ENCODE measurements at places on chromosomes 4 and X.

DNA sequence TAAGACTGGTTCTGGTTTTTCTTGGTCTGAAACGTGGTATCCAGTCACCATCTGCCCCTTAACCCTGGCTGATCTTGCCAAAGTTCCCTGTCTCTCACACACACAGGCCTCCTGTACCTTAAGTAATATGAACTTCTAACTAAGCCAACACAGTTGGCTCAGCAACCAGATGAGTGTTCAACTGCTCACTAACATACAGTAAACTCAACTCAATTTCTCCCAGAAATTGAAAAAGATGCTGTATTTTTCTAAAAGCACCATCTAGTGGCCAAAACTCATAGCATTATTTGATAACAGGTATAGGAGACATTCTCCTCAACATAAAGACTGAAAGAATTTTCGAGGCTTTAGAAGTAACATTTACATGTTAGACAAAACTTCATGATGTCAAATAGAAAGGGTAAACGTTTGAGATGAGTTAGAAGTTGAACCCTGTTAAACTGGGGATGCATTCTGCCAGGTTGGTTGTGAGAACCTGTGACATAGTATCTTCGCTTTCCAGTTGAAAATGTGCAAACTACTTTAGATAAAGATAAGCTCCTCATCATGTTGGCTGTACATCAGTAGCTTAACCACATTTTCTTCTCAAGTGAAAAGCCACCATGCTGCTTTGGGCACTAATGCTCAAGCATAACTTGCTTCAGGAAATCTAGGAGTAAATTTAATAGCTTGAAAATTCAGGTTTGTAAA is 31.2 kb downstream of the CCNI start:
- no peak for DNase-seq

DNA sequence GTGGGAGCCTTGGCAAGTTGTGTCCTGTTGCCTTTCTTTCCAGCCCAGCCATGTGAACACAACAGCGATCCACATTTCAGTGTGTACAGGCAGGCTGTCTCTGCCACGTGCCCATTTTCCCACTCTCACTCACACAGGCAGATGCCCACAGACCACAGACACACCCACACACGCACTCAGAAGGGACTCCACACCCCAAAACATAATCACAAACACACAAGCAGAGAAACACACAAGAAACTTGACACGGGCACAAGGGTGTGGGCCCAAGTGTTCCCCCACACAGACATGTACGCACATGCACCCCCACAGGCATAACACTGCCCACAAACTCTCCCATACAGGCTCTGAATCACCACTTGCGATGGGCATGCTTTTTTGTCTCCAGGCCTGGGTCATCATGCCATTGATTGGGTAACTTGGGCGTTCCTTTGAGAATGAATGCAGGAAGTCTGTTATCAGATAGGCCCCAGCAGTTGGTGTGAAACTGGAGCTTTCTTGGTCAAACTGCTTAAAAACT is 84.3 kb downstream of the NBDY start:
- DNase-seq = no peak

DNA sequence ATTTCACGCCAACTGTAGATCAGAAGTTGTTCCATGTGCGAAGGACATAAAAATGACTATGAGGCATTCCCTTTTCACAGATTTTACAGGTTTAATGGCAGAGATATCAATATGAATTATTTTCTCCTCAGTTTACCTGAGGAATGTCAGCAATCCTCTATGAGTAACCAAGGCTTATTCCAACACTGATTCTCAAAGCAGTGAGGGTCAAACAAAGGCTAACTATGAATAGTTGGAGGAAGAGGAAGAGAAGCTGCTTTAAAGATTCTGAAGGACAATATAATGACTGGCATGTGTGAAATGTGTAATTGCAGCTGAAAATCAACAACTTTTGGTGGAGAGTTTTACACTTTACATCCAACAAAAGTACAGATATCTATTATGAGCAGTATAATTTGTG is 29.1 kb downstream of the NAF1 start:
- DNase-seq = no peak

DNA sequence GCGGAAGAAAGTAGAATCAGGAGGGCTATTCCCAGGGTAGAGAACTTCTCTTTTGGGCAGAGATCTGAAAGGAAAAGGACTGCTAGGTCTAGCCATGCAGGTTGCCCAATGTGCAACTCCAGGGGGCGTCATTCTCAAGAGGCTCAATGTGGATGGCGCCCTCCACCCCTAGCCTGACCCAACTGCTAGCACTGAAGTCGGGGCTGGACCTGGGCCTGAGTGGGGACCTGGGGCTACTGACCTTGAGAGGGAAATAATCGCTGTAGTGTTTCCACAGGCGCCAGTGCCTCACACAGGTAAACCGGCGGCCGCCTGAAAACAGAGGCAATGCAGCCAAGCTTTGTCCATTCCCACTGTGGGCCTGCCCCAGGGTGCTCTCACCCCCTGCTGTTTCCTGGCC is 6.1 kb downstream of the AWAT2 start:
- no peak for DNase-seq

DNA sequence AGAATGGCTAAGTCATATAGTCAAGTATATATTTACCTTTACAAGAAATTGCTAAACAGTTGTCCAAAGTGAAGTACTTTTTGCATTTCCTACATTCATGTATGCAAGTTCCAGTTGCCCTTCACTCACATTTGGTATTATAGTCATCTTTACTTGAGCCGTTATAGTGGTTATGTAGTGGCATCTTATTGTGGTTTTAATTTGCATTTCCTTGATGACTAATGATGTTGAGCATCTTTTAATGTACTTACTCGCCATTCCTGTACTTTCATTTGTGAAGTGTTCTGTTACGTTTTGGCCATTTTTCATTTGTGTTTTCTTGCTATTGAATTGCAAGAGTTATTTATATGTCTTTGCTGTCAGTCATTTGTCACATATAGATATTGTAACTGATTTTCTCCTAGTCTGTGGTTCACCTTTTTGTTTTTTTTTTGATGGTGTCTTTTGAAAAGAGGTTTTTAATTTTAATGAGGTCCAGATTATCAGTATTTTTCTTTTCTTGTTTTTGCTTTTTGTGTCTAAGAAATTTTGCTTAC is 27.6 kb downstream of the ARFIP1 start:
- DNase-seq = no peak

DNA sequence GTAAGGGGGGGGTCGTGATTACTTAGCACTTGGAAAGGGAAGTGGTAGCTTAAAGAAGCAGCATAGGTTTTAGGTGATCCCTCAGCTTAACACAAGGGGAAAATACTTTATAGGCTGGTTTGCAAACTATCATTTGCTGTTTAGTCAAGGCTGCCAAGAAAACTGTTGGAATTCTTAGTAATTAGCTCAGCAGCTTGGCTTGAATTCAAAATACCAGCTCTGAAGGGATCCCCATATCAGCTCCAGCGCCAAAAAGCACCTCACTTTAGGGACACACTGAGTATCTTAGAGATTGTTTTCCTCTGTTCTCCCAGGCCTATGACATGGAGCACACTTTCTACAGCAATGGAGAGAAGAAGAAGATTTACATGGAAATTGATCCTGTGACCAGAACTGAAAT is 8.8 kb downstream of the TNMD start:
- no peak for DNase-seq

Measured in WERI-Rb-1 (cell line).